T-helper 17 cell (primary cell): ENCODE measurements at places on chromosomes 2 and 18.

DNA sequence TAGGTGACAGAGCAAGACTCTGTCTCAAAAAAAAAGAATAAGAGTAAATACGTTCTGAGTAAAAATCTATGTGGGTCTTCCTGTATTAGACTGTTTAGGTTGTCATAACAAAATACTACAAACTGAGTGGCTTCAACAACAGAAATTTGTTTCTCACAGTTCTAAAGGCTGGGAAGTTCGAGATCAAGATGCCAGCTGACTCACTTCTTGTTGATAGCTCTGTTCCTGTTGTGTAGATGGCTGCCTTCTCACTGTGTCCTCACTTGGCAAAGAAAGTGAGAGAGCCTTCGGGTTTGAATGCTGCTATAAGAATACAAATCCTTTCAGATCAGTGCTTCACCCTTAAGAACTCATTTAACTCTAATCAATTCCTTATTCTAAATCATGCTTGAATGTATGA, 430.0 kb upstream of the VWC2L start:
- no peak for DNase-seq

DNA sequence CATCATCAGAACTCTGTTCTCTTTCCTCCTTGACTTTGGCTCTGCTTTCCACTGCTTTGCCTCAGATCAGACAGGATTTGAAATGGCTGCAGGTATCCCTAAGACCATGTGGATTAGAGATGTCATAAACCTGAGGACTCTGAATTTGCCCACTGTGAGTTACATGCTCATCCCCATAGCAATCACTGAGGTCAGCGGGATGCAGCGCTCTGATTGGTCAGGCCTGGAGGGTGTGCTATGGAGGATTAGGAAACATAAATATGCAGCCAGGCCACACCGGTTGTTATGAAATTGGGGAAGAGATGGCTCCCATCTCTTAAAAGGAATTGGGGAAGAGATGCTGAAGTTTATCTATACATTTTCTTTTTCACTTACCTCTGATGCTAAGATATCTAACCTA, 73.7 kb upstream of the DNAJC10 start:
- DNase-seq: no peak

GRCh38 chr2:205688417-205689200, 6.3 kb downstream of the NRP2 start:
- DNase-seq: no peak

DNA sequence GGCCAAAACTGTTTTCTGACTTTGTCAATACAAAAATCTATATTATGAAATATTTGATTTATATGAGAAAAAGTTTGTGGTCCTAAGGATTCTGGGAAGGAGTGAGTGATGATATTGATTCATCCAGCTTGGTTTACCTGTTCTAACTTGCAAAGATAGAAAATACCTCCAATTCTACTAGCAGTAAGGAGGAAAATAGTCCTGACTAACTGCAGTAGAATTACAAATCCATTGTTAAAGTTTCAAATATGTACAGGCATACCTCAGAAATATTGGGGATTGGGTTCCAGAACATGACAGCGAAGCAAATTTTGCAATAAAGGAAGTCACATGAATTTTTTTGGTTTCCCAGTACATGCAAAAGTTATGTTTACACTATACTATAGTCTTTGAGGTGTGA, 158.8 kb upstream of the CYRIA start:
- no peak for DNase-seq

GRCh38 chr2:202050652-202051051, 17.0 kb downstream of the FZD7 start:
- no peak for DNase-seq

DNA sequence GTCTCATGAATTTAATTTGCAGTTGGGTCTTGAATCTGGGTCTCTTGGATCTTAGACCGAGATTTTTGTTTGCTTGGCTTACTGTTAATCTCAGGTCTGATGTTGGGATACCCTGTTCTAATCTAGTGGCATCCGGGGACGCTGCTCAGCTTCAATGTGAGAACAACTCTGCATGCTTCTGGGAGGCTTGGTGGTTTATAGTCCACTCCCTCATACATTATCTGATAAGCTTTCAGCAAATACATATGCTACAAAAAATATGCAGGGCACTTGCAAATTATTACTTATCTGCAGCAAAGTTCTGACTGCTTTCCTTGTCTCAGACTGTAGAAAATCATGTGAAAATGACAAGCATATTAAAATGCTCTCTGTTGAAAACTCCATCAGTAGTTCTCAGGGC, 39.4 kb downstream of the RNF144A start:
- DNase-seq: no peak

DNA sequence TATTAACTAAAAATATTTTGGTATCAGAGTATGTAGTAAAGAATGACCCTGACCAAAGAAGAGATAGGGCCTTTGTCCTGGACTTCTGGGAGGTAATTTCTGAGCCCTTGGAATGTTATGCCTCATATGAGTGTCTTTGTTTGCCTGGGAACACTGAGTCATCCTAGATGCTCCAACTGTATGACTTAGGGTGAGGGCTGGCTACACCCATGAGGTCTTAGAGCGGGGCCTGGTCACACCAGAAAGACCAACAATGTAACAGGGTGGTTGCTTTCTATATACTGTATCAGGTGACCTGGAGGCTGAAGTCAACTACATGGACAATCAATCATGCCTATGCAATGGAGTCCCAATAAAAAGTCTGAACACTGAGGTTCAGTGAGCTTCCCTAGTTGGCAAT, 253.1 kb downstream of the MBD2 start:
- no peak for DNase-seq

GRCh38 chr2:68741805-68742306, 7.2 kb downstream of the ARHGAP25 start:
- DNase-seq: no peak

DNA sequence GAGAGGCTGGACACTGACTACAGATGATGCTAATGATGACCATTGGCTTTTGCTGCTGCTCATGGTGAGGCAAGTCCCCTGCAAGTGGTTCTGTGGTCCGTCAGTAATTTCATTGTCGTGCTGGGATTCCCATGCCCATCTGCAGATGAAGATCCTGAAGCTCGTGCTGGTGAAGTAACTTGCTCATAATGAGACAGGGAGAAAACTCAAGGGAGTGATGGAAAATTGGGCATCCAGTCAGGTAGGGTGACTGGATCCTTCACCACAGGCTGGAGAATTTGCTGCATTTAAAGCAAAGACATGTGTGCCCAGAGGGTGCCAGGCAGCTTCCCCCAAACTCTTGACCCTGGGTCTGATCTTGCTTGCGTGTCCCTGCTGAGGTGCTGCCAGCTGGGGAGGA, 125.6 kb downstream of the TSN start:
- DNase-seq: no peak

GRCh38 chr2:219831957-219832356, 204.5 kb downstream of the SLC4A3 start:
- DNase-seq: no peak

DNA sequence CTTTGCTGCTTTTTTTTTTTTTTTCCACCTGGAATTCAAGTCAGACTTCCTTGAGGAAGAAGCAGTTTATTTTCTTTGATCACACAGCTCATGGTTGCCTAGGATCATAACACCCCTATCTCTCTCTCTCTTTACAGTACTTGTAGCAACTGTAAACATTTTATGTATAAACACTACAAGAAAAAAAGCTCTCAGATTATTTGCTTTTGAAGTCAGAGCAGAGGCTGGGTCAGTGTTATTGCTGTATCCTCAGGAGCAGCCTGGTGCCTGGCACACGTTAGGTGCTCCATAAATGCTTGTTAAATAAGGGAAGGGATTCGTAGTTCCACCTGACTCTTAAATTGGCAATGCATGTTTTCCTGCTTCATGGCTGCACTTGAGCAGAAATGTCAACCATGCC, 221.2 kb downstream of the TGIF1 start:
- no peak for DNase-seq

- DNase-seq: peak; percentile 14
These were observed 136.7 kb downstream of the TMEM247 start for GRCh38 chr2:46615986-46616485.

DNA sequence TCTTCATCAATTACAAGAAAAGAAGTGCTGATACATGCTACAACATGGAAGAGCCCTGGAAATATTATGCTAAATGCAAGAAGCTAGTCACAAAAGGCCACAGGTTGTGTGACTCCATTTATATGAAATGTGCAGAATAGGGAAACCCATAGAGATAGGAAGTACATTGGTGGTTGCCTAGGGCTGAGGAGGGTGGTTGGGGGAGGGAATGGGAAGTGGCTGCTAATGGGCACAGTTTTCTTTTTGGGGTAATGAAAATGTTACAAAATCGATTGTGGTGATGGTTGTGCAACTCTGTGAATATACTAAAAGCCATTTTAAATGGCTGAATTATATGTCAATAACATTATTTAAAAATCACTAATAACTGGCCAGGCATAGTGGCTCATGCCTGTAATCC, 24.3 kb upstream of the RESP18 start:
- no peak for DNase-seq

DNA sequence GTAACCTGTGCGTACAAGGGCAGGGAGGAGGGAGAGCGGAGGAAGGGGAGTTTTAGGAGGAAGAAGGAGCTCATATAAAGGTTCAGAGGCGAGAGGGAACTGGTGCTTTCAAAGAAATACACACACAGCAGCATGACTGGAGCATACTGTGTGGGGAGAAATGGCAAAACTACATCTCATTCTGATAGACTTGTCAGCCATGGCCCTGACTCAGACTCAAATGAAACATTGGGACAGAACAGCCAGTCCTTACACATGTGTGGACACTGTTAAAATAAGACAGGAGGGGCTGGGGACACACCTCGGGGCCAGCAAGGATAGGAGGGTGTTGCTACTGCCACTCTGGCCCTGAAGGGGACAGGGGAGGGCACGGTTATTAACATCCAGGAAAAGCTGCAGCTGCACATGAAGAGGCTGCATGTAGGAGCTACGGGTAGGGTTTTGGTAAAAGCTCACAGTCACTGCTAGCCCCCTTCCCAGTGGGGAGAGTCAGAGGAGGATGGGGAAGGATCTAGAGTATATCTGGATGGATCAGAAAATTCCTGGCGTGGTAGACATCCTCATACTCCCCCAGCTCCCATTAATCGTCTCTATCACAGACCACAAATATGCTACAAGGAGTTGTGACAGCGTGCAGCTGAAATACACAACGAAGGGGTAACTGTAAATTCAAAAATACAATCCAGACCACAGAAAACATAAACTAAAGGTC, 110.5 kb downstream of the GATA6 start:
- DNase-seq: no peak

GRCh38 chr2:219120082-219120481, 40.5 kb downstream of the NHEJ1 start:
- DNase-seq: no peak

GRCh38 chr2:241632478-241633325, 4.3 kb downstream of the THAP4 start:
- no peak for DNase-seq

GRCh38 chr2:213227458-213227857, 56.8 kb upstream of the SPAG16 start:
- DNase-seq: no peak

GRCh38 chr2:200274116-200275075, 32.1 kb upstream of the SPATS2L start:
- no peak for DNase-seq

DNA sequence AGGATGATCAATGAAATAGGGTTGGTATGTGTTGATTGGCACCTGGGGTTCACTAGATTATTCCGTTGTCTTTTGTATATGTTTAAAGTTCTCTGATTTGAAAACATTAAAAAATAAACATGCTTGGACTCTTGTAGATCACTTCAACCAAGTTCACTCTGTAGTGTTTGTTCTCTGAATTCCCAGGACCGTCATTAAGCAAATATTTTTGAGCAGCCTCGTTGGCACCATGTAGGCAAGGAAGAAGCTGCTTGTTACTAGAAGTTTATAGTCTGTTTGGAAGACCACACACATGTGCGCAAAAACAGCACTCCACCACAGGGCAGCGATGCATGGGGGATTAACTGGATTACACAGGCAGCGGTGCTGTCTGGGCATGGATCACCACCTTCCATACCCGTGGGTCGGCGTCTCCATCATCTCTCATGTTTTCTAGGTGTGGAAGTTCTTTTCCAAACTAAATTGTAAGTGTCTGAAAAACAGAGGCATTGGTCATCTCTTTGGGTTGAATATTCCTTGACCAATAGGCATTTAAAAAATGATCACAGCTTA, 212.2 kb downstream of the FHOD3 start:
- no peak for DNase-seq

DNA sequence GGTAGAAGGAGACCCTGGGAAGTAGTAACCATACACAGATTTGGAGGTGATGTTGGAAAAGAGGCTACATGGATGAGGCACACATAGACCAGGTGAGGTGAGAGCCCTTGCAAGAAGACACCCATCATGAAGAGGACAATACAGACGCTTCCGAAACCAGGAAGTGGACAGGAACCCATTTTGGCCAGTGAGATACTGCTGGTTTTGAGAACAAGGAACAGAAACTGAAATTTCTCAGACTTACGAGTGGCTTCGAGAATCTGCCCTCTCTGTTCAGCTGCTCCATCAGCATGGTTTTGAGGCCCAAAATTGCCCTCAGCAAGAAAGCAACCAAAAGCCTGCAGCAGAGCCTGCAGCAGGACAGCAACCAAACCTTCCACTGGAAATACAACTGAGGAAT, 479.1 kb upstream of the NRXN1 start:
- no peak for DNase-seq

DNA sequence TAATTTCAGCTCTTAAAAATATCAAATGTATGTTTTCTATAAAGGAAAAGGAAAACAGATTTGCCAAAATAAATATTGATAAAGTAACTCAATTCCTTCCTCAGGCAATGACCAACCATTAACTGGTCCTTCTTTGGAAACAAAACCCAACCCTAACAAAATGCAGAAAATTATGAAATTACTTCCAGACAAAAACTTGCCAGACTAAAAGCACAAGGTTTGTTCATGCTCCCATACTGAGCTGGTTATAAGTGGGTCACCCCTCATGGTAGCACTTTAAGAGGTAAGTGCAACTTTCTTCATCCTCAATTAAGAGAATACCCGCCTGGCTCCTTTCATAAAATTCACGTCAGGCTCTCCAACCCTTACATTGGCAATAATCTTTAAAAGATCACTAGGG, 31.1 kb upstream of the TTC32 start:
- DNase-seq: no peak

GRCh38 chr2:119820275-119820674, 60.6 kb downstream of the PTPN4 start:
- no peak for DNase-seq

GRCh38 chr2:175241691-175242090, 60.2 kb upstream of the ATP5MC3 start:
- DNase-seq: no peak

GRCh38 chr2:237072067-237072931, 13.4 kb upstream of the COPS8 start:
- peak; percentile 57 for DNase-seq

- DNase-seq: no peak
These were observed 62.7 kb downstream of the ZCCHC2 start for GRCh38 chr18:62585274-62586150.
